HEK293T (cell line): ENCODE measurements at places on chromosomes 12 and 14.

GRCh38 chr14:50319293-50319692 is 7.2 kb downstream of the DMAC2L start:
- DNase-seq: no peak

DNA sequence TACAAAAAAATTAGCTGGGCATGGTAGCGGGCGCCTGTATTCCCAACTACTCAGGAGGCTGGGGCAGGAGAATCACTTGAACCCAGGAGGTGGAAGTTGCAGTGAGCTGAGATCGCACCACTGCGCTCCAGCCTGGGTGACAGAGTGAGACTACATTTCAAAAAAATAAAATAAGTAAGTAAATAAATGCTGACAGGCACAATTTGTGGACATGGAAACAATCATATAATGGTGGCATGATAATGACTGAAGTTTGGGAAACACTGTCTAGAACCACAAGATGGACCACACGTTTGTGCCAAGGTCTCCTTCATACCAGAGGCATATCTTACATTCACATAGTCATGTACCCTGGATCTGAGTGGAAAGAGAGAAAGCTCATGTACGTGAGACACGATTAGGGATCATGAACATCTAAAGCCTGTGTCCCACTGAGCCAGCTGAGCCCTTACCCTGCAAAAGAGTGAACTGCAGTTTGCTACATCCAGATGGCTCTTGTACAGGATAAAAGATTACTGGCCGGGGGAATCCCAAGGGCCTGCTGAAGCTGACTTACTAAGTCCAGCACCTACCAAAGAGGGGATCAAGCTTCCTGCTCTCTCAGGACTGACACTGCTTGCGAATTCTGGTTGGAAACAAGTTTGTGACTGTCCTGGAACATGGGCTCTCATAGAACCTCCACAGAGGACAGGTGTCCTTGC is 62.9 kb downstream of the TRAFD1 start:
- no peak for DNase-seq

DNA sequence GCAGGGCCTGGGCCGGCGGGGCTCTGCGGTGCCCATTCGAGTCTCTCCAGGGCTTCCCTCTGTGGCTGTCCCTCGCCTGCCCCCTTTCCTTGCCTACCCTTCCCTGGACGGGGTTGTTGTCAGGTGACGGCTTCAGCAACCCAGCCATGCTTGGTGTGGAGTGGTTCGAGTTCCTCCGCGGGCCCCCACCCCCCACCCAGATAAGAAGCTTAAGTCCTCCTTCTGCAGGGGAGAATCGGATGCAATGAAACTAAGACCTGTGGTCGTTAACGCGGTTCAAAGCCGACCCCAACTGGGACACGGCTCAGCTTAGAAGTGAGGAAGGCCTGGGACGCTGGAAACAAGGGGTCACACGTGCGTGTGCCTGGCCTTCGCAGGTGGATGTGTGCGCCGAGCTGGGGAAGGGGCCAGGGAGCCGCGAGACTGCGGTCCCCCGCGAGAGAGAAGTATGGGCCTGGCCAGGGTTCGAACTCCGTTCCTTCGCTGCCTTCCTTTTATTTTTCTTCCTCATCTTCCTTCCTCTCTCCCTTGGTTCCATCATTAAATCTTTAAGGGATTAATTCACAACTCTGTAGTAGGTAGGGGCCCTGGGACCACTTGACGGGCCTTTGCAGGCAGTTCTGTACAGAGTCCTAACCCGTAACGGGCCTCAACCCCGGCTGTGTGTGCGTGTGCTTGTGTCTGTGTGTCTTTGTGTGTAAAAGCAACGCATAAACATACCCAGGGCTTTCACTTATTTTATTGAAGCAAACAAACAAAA is 3.5 kb downstream of the TTC6 start:
- DNase-seq: no peak

DNA sequence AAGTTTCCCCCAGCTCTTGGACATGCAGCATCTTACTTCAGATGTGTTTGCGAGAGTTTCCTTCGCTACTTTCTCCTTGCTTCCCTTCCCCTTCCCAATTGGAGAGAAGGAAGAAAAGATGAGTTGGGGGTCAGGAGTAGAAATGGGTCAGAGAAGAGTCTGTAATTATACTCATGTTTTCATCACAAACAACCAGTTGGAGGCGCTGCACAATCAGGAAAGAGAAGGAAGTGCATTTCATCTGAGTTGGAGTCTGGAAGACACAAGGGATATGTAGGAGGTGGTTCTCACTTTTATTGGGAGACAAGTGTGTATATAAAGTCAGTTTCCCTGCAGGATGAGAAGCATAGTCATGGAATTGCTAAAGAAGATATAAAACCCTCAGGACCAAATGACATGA is 31.3 kb upstream of the VSX2 start:
- no peak for DNase-seq

DNA sequence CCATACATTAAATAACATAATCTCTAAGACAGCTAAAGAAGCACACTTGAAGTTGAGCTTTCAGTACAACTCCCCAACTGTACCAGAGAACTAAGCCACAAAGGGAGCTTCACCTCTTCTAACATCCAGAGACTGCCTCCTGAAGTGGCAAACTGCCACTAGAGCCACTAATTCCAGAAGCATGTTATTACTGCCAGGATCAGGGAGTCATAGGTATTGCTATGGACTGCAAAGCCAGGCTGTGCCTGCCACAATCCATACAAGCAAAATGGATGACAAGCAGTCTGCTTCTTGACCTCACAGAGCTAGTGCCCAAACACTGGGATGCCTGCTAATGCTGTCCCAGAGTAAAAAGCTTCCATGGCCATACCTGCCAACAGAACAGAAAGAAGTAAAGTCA is 160.1 kb downstream of the STXBP6 start:
- no peak for DNase-seq

GRCh38 chr14:92534932-92535643 is 21.5 kb downstream of the RIN3 start:
- DNase-seq: no peak

- no peak for DNase-seq
Observed at GRCh38 chr12:9034095-9034494, 44.7 kb downstream of the KLRG1 start.

DNA sequence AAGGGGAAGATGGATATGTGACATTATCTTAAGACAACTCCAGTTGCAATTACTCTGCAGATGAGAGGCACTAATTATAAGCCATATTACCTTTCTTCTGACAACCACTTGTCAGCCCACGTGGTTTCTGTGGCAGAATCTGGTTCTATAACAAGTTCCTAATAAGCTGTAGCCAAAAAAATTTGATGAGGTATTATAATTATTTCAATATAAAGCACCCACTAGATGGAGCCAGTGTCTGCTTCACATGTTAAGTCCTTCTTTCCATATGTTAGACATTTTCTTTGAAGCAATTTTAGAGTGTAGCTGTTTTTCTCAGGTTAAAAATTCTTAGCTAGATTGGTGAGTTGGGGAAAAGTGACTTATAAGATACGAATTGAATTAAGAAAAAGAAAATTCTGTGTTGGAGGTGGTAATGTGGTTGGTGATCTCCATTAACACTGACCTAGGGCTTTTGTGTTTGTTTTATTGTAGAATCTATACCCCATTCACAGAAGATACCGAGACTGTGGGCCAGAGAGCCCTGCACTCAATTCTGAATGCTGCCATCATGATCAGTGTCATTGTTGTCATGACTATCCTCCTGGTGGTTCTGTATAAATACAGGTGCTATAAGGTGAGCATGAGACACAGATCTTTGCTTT is 36.9 kb downstream of the PSEN1 start:
- DNase-seq: peak; percentile 19

DNA sequence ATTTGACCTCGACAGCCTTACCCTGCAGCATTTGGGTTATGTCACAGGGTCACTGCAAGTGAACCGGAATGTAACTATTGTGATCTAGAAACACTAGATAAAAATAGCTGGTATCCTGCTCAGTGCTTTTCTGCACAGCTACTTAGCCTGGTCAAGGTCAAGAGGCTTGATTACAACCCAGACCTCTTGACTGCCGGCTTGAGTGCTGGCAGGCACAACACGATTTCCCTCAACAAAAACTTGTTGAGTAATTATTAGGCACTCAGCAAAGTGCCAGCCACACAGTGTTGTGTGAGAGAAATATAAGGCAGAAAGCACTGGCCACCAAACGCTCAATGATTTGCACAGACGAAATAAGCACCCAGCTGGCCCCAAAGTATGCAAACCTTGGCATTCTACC is 156.7 kb downstream of the NUAK1 start:
- DNase-seq: no peak

GRCh38 chr12:10721651-10722501 is 1.2 kb downstream of the YBX3 start:
- peak; percentile 66 for DNase-seq

- no peak for DNase-seq
Observed at GRCh38 chr12:50614167-50614759, 109.5 kb downstream of the DIP2B start.

GRCh38 chr12:116880817-116881324 is 370 bp downstream of the HRK start:
- peak; percentile 70 for DNase-seq

DNA sequence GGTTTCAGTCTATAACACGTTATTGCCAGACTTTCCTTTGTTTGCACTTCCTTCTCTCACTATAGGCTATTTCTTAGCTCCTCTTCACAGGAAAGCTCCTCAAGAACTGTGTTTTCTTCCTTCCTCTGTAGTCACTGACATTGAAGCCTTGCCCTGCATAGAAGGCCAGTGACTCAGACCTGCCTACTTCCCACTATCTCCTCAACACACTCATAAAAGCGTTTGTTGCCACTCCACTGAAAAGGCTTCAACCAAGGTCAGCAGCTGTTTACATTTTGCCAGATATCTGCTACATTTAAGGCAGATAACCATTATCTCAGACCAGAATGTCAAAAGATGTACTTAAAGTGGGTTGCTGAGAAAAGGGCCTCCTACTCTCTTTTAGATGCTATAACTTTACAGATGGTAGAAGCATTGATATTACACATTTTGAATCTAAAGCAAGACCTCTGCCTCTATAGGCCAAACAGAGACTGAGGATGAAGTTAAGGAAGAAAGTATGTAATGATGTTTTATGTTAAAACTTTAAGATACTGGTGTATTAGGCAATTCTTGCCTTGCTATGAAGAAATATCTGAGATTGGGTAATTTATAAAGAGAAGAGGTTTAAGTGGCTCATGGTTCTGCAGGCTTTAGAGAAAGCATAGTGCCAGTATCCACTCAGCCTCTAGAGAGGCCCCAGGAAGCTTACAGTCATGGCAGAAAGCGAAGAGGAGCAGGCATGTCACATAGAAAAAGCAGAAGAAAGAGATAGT is 233.3 kb upstream of the FLRT2 start:
- DNase-seq: no peak

GRCh38 chr14:26190646-26191045 is 407.2 kb downstream of the NOVA1 start:
- DNase-seq: no peak

GRCh38 chr14:40312296-40312695 is 880.1 kb upstream of the FBXO33 start:
- no peak for DNase-seq
